Anterior cingulate cortex (tissue), 58 donors: ENCODE measurements at places on chromosomes 3 and 15.

- no peak for DNase-seq
Observed at GRCh38 chr3:172560026-172560425, 36.8 kb upstream of the TNFSF10 start.

- no peak for DNase-seq
Observed at GRCh38 chr3:47533996-47534454, 20.5 kb upstream of the ELP6 start.

- no peak for DNase-seq
Observed at GRCh38 chr3:115007966-115008365, 139.1 kb downstream of the ZBTB20 start.

- DNase-seq, result no peak
Observed at GRCh38 chr3:139364549-139364948, 20.7 kb downstream of the MRPS22 start.

- no peak for DNase-seq
Observed at GRCh38 chr3:61562721-61563312, 1.4 kb downstream of the PTPRG start.

- no peak for DNase-seq
Observed at GRCh38 chr15:55900019-55900418, 93.4 kb downstream of the NEDD4 start.

DNA sequence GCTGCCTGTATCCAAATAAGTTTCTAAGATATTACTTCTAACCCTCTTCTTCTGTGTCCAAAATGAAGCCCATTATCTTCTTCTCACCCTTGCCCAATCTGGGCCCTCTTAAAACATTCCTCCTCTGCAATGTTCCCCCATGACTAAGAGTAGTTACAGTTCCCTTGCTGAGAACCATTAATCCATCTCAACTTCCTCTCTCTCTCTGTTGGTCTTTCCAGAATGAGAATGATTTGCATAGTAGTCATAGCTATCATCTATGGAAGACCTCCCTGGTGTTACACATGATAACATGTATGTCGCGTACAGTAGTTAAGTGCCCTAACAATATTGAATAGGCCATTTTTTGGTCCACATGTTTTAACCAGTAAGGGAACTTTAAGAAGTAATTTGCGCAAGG, 177.9 kb downstream of the ANXA2 start:
- no peak for DNase-seq

DNA sequence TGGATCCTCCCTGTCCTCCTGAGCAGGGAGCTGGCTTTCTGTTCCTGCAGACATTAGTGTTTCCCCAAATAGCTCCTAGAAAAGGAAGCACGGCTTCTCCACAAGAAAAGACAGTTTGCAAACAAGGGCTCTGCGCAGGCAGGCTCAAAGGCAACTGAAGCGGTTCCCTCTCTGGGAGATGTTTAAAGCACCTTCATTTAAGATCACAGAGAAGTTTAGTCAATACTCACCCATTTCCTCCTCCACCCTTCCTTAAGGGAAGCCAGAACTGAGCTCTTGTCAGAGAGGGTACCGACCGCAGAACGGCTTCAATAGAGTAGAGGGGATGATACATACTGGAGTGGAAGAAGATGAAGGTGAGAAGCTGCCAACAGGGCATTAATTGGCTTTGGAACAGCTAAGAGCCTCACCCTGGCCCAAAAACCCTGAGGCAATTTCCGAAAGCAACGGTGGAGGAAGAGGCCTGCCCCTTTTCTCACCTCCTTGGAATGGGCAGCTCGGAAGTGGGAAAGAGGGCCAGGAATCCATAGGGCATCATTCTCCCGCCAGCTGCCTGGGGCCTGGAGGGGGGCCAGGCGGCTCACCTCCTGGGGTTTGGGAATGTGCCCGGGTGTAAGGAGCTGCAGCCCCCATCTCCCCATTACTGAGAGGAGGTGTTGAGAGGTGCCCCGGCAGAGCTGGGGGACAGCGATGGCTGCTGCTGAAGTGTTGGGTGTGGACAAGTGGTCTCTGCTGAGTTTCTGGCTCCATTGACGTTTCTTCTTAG, 4.8 kb upstream of the EPHB3 start:
- no peak for DNase-seq

DNA sequence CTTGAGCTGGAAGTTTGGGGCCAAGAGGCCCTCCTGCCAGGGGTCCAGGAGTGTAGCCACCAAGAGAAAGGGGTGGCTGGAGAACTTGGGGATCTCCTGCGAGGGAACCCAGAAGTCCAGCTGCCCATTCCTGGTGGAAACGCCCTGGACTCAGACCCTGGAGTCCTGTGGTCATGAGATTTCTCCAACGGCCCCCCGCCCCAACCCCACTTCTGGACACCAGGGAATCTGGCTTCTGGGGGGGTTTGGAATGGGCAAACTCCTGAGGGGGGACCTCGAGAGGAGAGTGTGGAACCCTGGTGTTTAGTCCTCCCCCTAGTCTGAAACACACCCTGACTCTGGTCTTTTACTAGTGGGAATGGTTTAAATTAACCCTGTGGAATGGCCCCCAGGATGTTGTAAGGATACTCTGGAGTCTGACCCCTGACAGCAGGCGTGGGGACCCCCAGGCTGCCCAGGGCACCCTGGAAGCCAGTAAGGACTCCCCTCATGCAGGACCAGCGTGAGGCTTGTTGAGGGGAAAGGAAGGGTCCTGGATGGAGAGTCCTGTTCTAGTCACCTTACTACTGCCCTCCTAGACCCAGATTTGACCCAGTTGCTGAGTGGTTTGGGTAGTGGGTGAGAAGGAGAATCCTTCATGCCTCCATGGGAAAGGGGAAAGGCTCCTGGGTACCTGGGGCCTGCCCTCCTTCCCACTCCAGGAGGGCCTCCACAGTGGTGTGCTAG, 540 bp downstream of the KLHDC8B start:
- no peak for DNase-seq

DNA sequence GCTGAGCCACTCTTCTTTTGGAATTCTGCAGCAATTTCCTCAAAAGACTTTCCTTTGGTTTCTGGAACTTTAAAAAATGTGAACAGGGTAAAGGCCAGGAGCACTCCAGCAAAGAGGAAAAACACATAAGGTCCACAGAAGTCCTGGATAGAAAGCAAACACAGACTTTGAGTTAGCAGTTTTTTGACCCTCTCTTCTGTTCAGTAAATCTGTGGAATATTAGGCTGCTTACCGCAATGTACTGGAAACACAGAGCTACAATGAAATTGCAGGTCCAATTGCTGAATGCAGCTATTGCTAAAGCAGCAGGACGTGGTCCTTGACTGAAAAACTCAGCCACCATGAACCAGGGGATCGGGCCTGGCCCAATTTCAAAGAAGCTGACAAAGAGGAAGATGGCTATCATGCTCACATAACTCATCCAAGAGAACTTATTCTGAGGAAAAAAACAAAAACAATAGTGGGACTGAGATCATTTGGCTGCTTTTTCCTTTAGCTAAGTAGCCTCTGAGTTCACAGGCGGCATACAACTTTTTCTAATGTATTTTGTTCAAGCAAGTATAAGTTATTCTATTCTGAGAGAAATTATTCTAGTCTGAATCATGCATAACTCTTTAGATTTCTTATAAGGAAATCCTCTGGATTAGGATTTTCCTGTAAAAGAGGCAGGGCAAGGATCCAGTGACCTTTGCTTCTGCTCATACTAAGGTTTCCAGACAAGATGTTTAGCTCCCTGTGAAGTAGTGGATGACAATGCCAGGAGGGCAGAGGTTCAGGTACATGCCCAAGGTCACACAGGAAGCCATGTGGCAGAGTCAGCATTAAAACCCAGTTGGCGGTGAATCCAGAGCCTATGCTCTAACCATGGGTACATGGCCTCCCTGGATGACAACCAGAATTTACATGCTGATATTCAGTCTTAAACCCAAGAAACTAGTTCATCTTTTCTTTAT, 28.3 kb downstream of the SLC2A2 start:
- DNase-seq, result no peak

- DNase-seq, result no peak
Observed at GRCh38 chr3:46112296-46112695, 85.0 kb upstream of the XCR1 start.

DNA sequence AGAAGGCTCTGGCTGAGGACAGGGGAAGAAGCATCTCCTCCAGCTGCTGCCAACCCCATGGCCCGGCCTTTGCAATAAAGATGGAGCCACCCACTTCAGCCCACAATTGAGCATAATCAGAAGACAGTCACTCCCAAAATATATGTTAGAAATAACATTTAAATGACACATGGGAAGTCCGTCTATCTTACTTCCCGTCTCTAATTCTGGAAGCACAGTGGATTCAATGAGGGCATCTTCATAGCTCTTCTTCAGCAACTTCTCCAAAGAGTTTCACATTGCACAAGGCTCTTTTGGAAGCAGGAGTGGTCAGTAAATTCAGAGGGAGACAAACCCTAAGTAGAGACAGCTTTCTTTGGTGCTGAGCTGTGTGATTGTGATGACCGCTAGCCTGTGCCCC, 67.0 kb upstream of the SEC61A1 start:
- DNase-seq, result no peak
